ENCODE measurements at places on chromosomes 13 and 19.

GRCh38 chr13:26943748-26944147 is 183.2 kb upstream of the GPR12 start:
- no peak for DNase-seq

GRCh38 chr19:2252055-2252796 is 3.1 kb downstream of the AMH start:
- DNase-seq, result no peak

GRCh38 chr19:19482809-19483596 is 32.3 kb downstream of the TSSK6 start:
- DNase-seq, result no peak

- no peak for DNase-seq
Measured at GRCh38 chr13:39510316-39510695, 92.7 kb downstream of the LHFPL6 start.

- no peak for DNase-seq
Measured at GRCh38 chr19:56951672-56952071, 111.1 kb upstream of the PEG3 start.

DNA sequence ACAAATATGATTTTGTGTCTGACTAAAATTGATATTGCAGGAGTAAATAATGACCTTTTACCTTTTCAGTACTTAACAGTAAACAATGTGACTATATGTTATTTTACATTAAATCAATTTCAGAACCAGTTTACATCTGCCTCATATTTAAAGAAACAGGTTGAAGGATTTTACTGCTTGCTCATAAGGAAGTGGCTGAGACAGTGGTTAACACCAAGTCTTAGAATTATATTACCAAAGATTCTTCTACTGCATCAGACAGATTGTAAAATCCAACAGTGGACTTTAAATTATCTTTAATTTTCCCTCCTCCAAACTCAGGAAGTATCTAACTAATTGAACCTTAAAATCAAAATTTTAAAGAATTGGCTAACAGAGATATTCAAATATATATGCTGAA is 1929.9 kb downstream of the PCDH9 start:
- no peak for DNase-seq

- DNase-seq, result no peak
Measured at GRCh38 chr19:55373993-55374757, 2.5 kb upstream of the TMEM190 start.

DNA sequence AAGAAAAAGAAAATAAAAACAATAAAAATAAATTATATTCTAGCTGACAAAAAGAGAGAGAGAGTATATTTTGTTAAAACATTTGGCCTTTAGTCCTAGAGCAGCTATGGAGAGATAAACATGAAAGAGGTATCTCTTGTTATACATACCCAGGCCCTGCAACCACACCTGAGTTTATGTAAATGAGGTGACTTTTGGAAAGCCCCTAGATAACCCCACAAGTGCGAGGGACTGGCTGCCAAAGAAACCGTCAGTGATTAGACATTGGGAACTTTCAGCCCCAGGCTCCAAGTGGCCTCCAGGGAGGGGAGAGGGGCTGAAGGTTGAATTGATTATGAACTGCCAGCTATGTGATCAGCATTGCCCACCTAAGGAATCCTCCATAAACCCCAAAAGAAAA is 2.1 kb upstream of the NLRP7 start:
- no peak for DNase-seq

GRCh38 chr19:6739883-6740588 is 556 bp downstream of the TRIP10 start:
- no peak for DNase-seq

GRCh38 chr13:76937281-76937820 is 11.0 kb upstream of the ACOD1 start:
- no peak for DNase-seq

DNA sequence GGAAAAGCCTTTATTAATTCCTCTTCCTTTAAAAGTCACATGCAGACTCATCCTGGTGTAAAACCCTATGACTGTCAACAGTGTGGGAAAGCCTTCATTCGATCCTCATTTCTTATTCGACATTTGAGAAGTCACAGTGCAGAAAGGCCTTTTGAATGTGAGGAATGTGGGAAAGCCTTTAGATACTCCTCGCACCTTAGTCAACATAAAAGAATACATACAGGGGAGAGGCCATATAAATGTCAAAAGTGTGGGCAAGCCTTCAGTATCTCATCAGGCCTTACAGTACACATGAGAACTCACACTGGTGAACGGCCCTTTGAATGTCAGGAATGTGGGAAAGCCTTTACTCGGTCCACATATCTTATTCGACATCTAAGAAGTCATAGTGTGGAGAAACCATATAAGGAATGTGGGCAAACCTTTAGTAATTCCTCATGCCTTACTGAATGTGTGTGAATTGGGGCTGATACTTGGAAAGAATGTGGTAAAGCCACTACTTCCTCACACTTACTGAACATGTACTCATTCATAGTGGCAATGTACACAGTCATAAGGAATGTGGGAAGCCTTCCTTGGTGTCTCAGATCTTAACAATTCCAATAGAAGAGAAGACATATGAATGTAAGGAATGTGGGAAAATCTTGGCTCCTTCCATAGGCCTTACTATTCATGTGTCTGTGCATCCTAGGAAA is 18.8 kb downstream of the ZNF559 start:
- DNase-seq, result no peak

GRCh38 chr13:100211016-100211710 is 122.3 kb downstream of the PCCA start:
- DNase-seq, result no peak

DNA sequence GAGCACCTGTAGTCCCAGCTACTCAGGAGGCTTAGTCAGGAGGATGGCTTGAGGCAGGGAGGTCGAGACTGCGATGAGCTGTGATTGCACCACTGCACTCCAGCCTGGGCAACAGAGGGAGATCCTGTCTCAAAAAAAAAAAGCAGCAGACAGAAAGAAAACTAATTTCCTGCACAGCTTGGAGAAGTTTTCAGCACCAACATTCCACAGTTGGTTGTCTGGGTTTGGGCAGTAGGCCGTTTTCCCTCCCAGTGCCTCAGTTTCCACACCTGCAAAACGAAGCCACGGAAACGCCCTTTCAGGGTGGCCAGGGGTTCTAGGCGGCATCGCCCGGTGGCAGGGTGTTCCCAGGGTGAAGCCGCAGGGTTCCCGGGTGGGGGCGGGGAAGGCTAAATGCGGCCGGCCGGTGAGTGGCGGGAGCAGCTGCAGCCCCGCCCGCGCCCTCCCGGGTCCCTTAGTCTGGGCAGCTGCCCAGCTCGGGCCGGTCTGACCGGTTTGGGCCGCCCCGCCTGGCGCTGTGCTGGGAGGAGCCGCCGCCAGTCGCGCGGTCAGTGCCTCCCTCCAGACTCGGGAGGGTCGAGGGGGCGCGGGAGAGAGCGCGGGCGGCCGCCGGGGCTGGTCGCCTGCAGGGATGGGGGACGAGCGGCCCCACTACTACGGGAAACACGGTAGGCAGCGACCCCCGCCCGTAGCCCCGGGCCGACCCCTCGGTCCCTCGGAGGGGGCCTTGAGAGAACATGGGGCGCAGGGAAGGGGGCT is at the start of gene SLC44A2:
Gene SLC44A2, plus strand, starts transcription at position 551 of the 759 bp plus-strand sequence. Its CDS starts 81 bp downstream, at position 632.
- no peak for DNase-seq

All from activated CD4-positive, alpha-beta T cell treated with anti-CD3 and anti-CD28 coated beads, Interleukin-2, Interleukin-4, amounts not matched to agents 100 ng/mL and 50 ng/mL, durations not matched to agents 16 hours and 8 hours (primary cell).